ENCODE measurements at places on chromosomes 3 and 15. TPM values are rescaled to one million over a fixed set of nuclear protein-coding genes. Genes with fewer than 3 reads are reported as not detected.

ROPN1B gene
- 4.6 TPM for total RNA-seq

GRCh38 chr15:92200891-92201290, 192.8 kb upstream of the ST8SIA2 start:
- DNase-seq = no peak

- DNase-seq = peak; percentile 84
Measured at GRCh38 chr15:40081691-40082194, 26.9 kb downstream of the BMF start.

GRCh38 chr3:186411089-186411488, 49.1 kb upstream of the DGKG start:
- DNase-seq = no peak

DNA sequence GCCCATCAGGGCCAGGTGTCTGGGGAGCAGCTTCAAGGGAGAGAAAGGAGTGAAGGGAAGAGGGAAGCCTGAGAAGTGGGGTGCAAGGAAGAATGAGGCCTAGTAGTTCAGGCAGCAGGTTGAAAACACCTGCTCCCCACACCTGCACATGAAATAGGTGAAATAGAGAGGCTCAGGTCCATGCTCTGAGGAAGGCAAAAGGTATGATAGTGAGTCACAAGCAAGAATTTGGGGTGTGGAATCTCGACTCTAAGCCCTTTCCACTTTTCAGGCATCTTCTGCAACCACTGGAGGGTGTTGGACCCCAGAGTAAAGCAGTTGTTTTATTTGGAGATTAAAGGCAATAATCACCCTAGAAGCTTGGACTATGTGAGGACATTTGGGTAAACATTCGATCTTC, 157.5 kb downstream of the CTNNB1 start:
- DNase-seq = no peak

- no peak for DNase-seq
Measured at GRCh38 chr15:93566762-93567161, 477.8 kb upstream of the RGMA start.

DNA sequence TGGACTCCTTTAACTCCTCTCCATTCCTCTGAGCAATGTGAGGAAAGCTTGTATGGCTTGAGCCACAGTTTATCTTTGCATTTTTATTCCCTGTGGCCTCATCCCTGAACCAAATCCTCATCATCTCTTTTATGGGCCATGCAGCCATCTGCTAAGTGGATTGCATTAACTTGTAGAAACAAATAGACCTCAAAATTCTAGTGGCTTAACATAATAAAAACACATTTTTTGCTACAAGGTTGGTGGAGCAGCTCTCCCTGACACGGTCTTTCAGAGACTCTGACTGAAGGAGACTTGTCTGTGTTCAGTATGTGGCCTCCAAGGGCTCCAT, 135.3 kb downstream of the RPL22L1 start:
- DNase-seq = no peak

Data from Right ventricle myocardium superior (tissue), 1 donor.